Occipital lobe (tissue), 3 donors: ENCODE measurements at places on chromosomes 2 and 18.

DNA sequence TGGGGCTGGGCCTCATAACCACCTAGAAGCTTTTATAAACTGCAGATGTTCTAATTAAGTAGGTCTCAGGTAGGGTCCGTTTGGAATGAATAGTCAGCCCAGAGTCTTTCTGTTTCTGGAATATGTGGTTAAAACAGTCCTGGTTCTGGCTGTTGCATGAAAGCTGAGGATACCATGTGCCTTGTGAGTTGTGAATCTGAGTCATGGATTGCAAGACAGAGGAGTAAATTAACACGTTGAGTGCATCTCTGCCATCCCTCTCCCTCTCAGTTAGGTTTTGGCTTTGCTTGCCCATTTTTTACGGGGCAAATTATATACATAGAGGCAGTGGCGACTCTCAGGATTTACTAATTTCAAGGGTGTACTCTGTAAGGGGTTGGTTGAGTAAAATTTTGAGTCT, 59.1 kb downstream of the NCK2 start:
- no peak for DNase-seq

GRCh38 chr2:37119157-37119556, 34.8 kb downstream of the GPATCH11 start:
- DNase-seq, result no peak

DNA sequence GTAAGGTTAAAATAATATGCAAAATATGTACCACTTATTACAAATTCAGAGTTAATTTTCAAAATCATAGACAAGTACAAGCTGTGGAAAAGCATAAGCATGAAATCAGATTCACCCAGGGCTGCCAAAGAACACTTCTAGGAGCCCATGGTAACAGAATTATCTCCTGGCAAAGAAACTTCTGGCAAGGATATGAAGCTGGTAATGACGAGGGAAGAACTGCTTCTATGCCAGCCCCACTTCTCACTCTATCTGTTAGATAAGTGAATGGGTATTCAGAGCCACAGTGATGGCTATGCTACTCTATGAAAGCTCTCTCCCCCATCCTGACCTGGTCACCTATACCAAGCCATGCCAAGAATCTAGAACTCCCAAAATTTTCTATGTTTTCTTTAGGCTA, 36.9 kb upstream of the PDE1A start:
- no peak for DNase-seq

DNA sequence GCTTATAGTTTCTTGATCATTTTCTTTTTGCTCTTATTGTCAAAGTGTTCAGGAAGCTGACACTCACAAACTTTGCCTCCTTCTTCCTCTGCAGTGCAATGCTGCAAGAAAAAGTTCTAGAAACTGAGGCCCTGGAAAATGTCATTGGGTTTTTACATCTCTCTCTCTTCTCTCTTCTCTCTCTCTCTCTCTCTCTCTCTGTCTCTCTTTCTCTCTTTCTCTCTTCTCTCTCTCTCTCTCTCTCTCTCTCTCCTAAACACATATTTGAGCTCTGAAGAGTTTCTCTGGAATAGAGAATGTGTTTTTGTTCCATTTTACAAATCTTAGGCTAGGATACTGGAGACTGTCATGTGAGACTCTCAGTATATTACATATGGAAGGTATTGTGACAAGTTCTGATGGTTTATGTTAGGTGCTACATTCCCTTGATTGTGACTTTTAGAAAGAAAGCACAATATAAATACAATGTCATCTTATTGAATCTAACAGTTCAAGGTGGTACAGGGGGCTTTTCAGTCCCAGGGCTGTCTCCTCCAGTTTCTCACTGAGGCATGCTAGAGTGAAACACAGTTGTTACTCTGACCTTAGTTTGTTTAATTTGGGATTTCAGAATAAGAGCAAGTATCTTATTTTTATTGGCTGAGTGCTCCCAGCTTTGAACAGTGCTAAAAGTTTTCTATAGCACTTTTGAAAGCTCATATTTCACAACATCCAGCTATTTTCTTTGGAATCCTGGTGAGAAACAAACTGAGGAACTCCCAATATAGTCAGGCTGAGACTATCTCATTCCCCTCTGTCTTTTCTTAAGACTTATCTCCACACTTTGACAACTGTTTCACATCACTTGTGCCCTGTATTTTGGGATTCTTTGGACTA, 41.4 kb upstream of the EHBP1 start:
- DNase-seq, result no peak

- no peak for DNase-seq
Measured at GRCh38 chr2:8457092-8457481, 224.8 kb upstream of the ID2 start.

GRCh38 chr2:36165132-36165531, 190.4 kb upstream of the CRIM1 start:
- DNase-seq, result no peak

DNA sequence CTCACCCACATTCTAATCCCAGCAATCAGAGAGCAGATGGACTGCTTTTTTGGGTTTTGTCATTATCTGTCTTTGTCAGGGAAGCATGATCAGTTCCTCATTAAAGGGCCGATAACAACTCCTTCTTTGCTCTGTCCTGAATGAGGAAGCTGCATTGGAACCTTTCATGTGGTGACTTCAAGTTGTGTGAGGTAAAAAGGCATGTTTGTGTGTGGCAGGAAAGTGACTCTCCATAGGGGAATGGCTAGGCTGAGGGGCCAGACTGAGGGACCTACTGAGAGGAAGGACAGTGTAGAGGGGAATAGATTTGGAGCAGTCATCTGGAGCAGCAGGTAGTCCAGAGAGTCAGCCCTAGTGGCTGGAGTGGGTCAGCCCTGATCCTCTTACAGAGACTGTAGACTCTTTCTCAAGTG, 23.6 kb upstream of the LRRTM1 start:
- DNase-seq, result no peak

DNA sequence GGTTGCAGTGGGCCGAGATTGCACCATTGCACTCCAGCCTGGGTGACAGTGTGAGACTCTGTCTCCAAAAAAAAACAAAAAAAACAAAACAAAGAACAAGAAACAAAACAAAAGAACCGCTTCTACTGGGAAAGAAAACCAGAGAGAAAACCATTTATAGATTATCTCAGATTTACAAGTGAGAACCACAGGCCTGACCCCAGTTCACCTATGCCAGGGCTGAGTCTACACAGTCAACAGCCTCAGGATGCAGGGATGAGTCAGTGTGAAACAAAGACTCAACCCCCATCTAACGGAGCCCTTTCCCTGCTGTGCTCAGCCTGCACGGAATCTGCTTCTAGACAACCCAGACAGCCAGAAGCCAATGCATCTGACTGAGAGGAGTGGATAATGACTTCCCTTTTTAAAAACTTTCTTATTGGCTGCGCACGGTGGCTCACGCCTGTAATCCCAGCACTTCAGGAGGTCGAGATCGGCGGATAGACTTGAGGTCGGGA, 25.5 kb upstream of the YWHAQ start:
- no peak for DNase-seq

DNA sequence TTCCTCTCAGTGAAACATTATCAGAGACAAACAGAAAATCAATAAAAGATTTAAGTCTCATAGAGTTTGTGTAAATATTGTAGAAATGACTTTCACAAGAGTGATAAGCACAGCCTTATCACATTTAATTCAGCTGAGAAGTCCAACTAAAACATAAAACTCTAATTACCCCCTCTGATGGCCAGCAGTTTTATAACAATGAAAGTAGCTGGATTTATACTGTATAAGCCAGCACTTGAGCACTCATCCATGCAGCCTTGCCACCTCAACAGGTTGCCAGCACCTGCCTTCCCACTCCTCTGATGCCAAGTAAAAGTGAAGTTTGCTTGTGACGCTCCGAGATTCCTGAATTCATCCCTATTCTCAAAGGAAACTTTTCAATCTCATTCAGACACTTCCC, 103.0 kb upstream of the STK39 start:
- no peak for DNase-seq

DNA sequence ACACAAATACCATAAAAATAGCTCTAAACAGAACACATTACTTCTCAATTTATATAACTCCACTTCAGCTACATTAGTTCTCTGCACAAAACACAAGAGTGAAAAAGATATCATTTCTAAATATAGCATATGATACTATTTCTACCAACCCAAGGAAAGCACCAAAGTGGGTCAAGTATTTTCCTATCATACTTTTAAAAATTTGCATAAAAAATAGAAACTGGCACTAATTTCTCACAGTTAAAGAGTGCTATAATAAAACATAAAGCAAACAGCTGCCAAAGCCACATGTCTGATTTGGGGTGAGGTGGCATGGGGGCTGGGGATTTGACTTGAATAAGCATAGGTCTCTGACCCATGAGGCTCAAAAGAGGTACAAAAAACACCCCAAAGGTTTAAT, 61.5 kb downstream of the BARD1 start:
- no peak for DNase-seq

- no peak for DNase-seq
Measured at GRCh38 chr2:78355967-78356366, 669.5 kb upstream of the REG3G start.

DNA sequence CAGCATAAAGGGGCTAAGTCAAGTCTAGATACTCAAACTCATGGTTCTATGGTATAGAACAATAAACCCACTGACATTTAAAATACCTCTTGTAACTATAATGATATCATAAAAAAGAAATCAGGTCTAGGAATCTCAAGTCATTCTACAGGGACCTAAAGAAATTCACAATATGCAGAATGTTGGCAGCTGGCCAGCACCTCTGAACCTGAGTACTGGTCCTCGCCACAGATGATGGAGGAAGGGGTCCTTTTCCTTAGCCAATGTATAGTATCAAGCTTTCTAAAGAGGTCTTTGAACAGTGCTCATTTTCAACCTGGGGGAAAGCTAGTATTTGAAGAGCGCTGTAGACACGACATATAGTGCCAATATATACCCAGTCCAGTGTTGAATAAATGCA, 108.4 kb upstream of the ITGB6 start:
- DNase-seq, result no peak

DNA sequence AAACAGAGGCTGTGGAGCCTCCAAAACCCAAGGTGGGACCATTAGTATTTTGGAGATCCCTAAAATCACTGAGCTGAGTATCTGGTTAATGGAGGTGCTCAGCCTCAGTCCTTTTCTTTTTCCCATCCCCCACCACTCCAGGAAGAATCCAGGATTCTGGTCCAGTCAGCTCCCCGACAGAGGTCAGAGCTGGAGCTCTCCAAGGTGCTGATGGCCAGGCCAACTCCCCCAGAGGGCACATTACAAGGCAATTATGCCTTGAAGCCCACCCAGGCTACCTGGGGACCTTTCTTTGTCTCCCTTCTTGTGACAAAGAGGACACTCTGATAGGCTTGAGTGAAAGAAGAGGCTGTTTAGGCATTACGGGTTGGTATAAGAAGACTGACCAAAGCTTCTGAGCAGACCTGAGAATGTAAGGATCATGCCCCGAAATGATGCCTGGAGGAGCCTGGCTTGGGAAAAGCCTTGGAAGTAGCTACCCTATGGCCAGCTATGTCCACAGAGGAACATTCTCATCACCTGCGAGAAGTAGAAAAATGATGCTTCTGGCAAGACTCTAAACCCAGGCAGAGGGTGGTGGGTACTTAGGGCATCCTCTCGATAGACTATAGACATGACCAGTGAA, 102.5 kb upstream of the LDAH start:
- no peak for DNase-seq
